ENCODE measurements at places on chromosomes 5 and 9. TPM values are rescaled to one million over a fixed set of nuclear protein-coding genes. Genes with fewer than 3 reads are reported as not detected.

Gene PDE6A
- total RNA-seq, result not detected

Gene SRD5A1
- 10.2 TPM for total RNA-seq

DNA sequence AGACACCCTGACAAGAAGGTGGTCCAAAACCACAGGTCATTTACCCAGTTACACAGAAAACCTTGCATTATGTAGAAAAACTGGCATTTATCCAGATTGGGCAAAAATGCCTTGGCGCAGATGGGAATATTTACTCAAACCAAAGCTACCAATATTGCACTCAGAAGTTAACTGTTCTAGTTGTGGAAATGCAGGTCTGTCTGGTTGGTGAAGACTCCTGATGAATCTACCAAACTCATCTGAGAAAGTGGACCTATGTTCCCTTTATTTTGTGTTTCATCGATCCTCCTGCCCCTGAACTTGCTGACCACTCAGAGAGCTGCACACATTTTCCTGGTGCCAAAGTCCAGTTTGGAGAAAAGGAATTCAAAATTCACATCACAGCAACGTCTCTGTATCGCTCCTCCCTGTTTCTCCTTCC is 85.2 kb upstream of the ALDH1A1 start:
- no peaks in the 10 kb centered on the region for H3K36me3 ChIP-seq
- no peak overlapping the region for H3K4me3 ChIP-seq
- no peak overlapping the region for H3K27ac ChIP-seq
- peaks cover 26% of the 10 kb centered on the region for H3K27me3 ChIP-seq

- no peak for DNase-seq
- no peak overlapping the region for H3K27ac ChIP-seq
- H3K4me1 ChIP-seq, result no peaks in the 10 kb centered on the region
- no peak overlapping the region for H3K4me3 ChIP-seq
- H3K27me3 ChIP-seq, result no peaks in the 10 kb centered on the region
- no peaks in the 10 kb centered on the region for H3K36me3 ChIP-seq
Observed at GRCh38 chr9:108196332-108197007, 659.3 kb downstream of the ACTL7B start.

All from activated CD4-positive, alpha-beta memory T cell treated with anti-CD3 and anti-CD28 coated beads, Interleukin-2, amount 10 ng/mL, durations not matched to agents 7 days and 5 days (primary cell).